ENCODE measurements at places on chromosomes 2 and 18.

- no peak for DNase-seq
These were observed 22.2 kb downstream of the ZNF521 start for GRCh38 chr18:25329783-25330182.

DNA sequence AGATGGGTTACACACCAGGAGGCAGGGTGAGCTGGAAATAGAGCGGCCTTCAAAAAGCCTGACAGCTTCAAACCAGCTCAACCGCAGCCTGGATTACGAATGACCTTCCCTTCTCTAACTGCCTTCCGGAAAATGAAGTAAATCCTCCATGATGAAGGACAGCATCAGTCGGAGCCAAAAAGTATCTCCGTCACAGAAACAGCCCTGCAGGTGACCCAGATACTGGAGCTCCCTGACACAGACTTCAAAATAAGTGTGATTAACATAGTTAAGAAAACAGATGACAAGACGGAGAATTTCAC is 10.3 kb upstream of the CIB4 start:
- no peak for DNase-seq

DNA sequence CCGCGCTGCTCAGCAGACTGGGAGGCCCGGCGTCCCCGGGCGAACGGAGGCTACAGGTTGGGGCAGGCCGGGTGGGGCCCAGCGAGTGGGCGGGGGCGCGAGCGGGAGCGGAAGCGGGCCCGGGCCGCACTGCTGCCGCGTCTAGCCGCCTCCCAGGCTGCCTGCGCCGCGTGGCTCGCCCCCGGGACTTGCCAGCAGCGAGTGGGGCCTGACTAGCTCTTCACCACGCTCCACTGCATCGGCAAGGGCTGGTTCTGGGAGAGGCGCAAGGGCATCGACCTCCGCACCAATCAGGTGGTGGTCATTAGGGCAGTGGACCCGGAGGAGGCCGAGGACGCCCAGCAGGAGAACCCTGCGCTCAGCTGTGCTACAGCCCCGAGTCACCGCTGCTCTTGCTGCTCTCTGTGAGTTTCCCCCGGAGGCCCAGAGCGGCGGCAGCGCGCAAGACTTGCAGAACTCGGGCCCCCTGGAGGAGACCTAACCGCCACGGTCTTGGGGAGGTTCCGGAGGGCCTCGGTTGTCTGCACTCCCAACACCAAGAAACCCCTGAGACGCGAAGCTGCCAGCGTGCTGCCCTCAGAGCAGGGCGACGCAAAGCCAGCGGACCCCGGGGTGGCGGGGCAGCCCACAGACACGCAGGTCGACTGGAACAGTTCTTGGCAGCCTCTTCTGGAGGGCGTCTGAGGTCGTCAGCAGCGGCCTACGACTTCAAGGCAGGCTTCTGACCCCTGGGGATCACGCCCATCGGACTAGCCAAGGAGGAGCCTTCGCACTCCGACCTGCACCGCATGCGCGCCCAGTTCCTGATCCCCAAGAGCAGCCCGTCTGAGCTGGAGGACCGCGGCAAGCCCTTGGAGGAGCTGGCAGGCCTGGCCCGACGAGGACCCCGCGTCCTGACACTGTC is 27.2 kb upstream of the PTPN2 start:
- peak; percentile 79 for DNase-seq

DNA sequence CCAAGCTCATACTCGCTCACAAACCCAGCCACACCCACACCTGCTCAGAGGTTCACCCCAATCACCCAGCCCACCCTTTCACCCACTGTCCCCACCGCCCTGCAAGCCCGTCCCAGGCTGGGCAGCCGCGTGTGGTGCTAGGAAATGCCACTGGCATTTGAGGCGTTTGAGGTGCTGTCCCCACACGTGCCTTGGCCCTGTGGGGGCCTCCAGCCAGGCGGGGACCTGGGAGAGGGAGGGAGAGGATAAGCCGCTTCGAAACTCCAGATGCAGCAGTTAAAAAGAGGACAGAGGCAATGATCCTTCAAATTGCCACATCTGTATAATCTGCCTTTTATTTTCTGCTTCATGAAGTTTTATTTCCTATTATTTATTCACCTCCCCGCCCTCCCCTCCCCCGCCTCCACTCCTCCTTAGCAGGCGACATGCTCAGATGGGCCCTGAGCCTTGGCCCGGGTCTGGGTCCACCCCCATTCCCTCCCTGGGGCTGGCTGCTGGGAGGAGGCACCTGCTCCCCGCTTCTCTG is 35.9 kb downstream of the PSD4 start:
- no peak for DNase-seq

- no peak for DNase-seq
These were observed 109.1 kb downstream of the MCFD2 start for GRCh38 chr2:46806526-46806925.

DNA sequence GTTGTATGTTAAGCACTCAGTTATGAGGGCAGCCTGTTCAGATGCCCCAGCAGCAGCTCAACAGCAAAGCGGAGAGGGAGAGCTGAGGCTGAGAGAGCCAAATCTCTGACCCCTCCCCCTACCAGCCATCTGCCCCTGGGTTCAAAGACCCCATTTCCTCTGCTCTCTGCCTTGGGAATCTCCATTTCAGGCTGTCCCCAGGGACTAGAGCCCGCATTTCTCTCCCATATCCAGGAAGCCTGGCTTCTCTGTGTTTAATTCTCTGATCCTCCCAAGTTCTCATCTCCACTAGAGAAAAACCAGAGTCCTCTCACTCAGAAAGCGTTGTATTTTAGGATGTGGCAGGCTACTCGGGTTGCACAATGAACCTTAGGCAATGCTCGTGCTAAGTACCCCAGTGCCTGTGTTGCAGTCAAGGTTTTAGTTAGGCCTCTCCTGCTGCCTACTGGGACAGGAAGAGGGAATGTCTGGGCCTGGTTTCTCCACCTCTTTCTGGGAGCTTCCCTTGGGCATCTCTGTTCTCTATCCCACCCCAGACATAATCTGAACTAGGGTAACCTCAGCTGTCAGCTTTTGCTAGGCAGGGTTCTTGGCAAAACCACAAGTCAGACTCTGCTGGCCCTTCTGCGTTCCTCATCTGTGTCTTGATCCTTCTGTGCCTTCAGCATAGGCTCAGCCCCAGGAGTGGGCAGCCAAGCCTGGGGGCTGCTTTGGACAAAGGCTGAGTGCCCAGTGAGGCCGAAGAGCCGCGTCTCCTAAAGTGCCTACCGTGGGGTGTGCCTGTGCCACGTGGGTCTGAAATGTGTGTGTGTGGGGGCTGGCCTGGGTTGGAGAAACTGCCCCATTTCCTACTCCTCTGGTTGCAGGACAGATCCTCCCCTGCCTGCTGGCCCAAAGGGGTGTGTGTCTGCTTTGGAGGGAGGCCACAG is 96.8 kb downstream of the STPG4 start:
- peak; percentile 63 for DNase-seq

DNA sequence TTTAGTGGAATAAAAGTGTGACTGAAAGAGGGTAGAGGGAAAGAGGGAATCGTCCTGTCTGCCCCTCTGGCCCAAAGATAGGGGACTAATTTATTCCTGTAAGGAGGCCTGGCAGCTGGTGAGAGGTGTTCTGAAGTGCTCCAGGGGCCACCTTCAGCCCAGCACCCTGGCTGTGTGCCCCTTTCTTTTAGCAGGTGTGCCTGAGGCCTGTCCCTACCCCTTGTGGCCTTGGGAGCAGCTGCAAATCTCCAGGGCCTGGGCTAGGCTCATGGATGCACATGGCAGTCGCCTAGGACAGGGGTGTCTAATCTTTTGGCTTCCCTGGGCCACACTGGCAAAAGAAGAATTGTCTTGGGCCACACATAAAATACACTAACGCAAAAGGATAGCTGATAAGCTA is 37.3 kb downstream of the FHOD3 start:
- DNase-seq = no peak

GRCh38 chr18:48952287-48953103 is 1.7 kb upstream of the SMAD7 start:
- peak; percentile 96 for DNase-seq

DNA sequence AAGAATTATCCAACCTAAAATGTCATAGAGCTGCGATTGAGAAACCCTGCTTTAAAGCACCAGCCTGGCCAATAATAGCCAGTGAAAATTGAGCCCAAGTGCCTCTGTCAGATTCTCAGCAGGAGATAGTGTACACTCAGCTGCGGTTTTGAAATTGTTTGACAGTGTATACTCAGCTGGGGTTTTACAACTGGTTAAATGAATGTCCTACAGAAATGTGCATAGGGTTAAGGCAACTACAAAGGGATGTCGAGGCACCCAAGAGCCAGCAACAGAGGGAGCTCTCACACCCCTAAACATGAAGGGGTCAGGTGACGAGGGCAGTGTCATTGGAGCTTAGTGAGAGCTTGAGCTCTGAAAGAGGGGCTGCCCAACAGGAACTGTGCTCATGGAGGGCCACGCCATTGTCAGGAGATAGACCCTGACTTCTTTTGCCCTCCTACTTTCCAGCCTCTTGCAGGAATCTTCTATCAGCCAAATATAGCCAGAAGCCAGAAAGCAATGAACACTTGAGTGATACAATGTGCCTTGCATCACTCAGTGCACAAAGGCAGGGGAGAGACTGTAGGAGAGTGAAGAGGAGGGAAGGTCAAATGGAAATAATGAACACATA is 15.1 kb downstream of the ACTG2 start:
- no peak for DNase-seq

DNA sequence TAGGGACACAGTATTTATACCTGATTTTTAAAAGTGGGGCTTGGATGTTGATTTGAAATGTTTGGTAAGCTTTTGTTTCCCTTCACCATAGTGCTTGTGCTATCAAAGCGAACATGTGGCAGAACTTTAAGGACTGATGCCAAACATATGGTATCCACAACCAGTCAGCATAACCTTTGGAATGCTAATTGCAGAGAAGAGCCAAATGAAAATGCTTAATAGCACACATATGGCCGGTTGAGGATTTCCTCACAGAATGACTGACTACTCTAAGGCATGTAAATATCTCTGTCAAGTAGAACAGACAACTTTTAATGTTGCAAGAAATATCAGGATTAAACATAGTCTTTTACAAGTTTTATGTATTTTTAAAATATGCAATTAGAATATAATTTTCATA is 120.9 kb upstream of the COL3A1 start:
- peak; percentile 67 for DNase-seq

- no peak for DNase-seq
These were observed 31.2 kb upstream of the STAT1 start for GRCh38 chr2:191045141-191045540.

- no peak for DNase-seq
These were observed 165.9 kb upstream of the CCDC150 start for GRCh38 chr2:196473617-196474016.

- DNase-seq = no peak
These were observed 371.1 kb downstream of the NCKAP5 start for GRCh38 chr2:133197156-133197555.

GRCh38 chr2:37600735-37601134 is 70.7 kb downstream of the CDC42EP3 start:
- DNase-seq = no peak

DNA sequence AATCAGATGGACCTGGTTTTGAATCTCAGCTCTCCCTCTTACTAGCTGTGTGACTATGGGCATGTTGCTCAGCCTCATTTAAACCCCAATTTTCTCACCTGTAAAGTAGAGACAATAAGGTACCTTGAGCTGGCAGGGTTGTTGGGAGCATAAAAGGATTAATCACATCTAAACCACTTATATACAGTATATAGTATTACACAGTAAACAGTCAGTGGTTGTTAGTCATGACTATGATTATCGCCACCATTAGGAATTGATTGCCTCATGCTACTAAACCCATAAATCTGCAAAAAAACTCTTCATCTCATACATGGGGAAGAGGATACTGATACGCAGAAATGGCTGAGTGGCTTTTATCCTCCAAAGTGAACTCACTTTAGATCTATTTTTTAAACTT is 65.8 kb downstream of the INO80D start:
- DNase-seq = no peak

GRCh38 chr2:55415300-55415699 is 4.4 kb downstream of the CCDC88A start:
- no peak for DNase-seq

DNA sequence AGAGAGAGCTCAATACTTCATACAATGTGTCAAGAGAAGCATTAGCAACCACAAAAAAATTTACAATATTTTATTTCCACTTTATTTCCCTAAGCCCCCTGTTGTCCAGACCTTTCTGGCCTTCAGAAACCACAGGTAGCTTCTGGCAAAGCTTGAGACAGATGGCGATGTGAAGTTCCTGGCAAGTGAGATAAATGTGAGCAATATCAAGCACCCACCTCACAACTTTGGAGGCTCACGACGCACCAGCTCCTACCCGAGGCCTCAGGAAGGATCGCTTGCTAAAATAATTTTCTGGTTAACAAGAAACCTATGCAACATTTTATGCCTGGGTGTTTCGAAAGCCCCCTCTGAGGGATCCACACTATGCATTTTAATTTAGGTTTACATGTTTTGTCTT is 158.1 kb upstream of the CHAC2 start:
- no peak for DNase-seq

DNA sequence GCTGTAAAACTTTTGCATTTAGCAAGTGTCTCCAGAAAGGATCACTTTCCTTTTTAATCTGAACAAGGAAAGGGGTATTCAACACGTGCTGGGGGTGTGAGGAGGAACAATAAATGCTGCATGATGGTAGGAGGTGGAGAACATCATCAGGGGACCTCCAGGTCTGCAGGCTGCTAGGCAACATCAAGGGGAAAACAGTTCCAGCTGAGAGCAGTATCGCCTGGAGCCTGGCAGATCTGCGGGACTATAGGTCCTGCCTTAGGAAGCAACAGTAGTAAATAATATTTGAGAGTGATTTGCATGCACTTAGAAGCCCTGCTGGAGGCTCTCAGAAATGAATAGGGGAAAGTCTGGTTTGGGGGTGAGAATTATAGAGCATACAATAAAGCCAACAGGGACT is 175.6 kb downstream of the SUCLG1 start:
- no peak for DNase-seq

DNA sequence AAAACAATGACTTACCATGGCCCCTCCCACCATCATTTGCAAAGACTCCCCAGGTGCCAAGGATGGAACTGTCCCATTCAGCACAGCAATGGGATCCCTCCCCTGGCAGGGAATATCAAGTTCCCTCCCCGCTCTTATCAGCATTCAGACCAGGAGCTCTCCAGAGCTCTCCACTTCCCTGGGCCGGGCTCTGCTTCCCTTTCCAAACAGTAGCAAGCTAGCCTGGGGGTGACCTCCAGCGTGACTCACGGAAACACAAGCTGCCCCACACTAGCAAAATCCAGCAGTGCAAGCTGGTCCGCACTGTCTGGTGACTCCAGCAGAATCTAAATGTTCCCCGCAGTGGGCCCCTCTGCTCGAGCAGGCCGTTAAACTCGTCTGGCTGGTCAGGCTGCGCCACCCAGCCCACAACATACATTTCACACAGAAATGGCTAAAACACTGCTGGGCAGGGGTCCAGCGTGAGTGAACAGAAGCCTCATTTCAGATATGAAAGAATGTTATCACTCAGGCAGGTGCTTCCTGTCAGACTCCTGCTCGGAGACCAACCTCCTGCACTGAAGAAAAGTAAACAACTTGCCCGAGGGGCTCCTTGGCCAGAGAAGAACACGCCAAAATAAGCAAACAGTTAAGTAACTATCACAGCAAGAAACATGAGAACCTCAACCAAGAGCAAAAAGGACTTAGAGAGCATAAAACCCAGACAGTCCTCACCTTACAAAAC is 33.9 kb downstream of the STAT1 start:
- DNase-seq = peak; percentile 56

- DNase-seq = no peak
These were observed 463.3 kb upstream of the CELF4 start for GRCh38 chr18:38028946-38029345.

- no peak for DNase-seq
These were observed 1317.4 kb upstream of the CDH2 start for GRCh38 chr18:29494371-29494770.

All from eye (tissue), 1 donor.